Inflammatory macrophage treated with lipopolysaccharide for 4 hours (primary cell): ENCODE measurements at places on chromosomes 5 and 9.

DNA sequence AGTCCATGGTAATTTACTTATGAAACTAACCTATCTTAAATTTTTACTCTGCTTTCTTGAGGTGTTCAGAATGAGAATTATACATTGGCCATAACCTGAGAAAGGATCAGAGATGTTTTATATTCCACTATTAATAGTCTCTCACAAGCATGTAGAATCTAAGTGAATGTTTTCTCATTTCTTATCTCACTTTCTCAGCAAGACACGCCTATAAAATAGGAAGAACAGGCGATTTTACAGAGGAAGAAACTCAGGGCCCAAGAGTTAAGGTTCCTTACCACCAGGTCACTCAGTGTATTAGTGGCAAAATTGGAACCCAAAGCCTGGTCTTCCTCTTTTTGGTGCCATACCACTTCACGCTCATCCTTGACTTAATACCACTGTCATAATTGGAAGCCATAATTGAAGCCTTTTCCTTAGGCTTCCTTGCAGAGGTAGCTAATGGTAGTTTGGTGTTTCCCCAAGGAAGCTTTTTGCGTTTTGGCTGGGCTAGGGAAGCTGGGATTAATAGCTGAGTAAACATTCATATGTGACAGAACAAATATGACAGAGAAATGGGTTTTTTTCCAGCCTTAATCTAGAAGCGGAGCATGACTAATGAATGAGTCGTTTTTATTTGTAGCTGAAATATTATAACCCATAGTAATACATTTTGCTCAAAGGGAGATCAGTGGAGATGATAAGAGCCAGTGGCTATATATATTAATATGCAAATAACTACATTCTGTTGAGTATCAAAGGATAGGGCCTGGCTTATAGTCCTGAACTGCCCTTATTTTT, 16.9 kb downstream of the HMGXB3 start:
- no peak for DNase-seq

- peak; percentile 46 for DNase-seq
Measured at GRCh38 chr9:92501671-92502393, 19.5 kb upstream of the ASPN start.

GRCh38 chr9:34139477-34140146, 13.1 kb upstream of the DCAF12 start:
- DNase-seq: no peak

DNA sequence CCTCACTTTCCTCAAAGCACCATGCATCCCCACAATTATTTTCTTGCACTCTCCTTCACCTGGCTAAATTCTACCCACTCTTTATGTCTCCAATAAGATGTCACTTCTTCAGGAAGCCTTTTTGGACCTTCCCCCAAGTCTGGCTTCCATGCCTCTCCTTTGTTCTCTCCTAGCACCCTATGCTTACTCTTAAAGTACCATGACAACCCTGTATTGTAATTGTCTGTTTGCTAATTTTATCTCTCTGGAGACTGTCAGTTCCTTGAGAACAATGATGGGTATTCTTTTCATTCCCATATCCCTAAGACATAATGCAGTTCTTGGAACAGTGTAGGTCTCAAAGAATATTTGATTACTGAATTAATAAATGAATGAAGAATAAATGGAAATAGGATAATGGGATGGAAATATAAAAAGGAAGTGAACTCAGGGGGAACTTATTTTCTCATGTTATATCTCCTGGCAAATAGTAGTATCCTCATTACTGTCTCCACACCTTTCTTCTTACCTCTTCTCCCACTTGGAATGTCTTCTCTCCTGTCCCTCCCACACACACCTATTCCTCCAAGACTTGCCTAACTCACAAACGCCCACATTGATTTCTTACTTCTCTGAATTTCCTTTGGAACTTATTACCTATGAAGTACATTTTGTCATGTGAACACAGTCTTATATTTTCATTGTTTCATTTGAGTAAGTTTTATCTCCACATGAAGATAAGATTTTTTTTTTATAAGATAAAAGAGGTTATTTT, 499.1 kb downstream of the NFIB start:
- DNase-seq: no peak

- DNase-seq: no peak
Measured at GRCh38 chr5:38723426-38723825, 122.4 kb upstream of the OSMR start.
